ENCODE measurements at places on chromosomes 4 and X.

- no peak for DNase-seq
These were observed 17.3 kb upstream of the TBC1D14 start for GRCh38 chr4:6892190-6892908.

DNA sequence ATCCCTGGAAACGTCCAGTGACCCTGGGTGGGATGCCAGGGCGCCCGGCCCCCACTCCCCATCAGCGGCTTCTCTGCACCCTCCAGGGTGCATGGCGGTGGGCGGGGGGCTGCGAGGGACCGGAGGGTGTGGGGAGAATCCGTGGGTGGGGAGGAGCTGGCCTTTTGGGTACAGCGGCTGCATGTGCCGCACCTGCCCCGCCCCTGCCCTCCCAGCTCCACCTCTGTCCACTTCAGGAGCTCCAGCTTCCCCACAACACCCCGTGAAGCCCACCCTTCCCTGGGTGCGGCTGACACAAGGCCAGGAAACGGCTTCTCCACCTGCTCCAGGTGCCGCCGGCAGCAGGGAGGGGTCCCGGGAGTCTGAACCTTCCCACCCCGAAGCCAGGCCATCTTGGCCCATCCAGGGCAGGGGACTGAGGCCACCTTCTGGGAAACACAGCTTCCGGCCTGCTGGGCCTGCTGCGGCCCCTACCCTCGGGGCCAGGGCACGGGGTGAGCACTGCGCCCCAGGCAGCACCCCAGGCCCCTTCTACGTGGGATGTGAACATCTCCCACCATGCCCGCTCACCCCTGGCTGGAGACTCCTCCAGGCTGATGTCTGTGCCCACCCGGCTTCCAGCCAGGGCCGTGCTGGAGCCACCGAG lies 34.6 kb downstream of the CPLX1 start:
- no peak for DNase-seq

DNA sequence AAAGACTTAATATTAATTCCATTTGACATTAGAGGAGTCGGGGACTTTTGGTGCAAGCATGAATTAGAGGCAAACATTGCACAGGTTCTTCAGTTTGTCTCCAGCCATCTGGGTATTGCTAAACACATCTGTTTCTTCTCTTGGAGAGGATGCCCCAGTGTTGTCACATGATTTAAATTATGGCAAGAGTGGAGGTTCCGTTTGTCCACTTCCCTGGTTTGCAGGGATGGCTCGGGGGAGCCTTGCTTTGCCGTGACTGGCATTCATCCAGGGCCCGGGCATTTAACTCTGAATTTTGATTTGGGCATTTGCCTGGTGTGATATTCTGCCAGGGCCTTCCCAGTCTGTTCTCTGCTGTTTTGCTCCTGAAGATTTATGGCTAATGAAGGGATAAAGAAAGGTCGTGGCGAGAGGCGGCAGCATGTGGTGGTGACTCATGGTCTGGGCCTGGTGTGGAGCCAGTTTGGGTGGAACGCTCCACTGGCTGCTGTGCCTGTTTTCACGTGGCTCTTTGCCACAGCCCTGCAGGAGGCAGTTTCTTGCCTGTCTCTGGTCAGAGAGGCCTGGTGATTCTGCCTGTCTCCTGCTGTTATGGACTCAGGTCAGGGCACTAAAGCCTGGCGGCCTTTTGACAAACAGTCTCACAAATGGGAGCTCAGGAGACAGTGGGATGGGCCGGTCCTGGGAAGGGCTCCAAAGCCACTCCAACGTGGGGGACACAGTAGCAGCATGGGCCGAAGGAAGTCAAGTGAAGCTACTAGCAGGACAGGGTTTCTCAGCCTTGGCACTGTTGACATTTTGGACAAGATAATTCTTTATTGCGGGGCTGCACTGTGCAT lies 99.4 kb upstream of the PGRMC2 start:
- peak; percentile 91 for DNase-seq

GRCh38 chrX:152824841-152825374 lies 5.6 kb downstream of the CETN2 start:
- DNase-seq: no peak

DNA sequence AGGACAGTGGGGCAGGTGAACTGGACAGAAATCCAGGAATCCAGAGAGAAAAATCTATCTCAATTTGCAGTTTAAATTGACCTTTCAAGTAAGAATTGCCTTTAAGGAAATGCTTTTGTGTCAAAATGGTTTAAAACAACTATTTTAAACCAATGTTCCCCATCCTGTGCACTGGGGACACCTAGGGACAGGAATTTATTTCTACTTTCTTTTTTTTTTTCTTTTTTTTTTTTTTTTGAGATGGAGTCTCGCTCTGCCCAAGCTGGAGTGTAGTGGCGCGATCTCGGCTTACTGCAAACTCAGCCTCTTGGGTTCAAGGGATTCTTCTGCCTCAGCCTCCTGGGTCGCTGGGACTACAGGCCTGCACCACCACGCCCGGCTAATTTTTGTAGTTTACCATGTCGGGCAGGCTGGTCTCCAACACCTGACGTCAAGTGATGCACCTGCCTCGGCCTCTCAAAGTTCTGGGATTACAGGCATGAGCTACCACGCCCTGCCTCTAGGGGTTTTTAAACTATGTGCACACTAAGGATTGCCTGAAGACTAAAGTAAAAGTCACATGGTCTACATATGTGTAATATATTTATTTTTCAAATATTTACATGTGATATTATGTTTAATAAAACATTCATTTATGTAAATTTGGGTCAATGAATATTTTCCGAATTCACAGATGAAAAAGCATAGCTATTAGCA lies 1213.4 kb downstream of the STIM2 start:
- DNase-seq: no peak

DNA sequence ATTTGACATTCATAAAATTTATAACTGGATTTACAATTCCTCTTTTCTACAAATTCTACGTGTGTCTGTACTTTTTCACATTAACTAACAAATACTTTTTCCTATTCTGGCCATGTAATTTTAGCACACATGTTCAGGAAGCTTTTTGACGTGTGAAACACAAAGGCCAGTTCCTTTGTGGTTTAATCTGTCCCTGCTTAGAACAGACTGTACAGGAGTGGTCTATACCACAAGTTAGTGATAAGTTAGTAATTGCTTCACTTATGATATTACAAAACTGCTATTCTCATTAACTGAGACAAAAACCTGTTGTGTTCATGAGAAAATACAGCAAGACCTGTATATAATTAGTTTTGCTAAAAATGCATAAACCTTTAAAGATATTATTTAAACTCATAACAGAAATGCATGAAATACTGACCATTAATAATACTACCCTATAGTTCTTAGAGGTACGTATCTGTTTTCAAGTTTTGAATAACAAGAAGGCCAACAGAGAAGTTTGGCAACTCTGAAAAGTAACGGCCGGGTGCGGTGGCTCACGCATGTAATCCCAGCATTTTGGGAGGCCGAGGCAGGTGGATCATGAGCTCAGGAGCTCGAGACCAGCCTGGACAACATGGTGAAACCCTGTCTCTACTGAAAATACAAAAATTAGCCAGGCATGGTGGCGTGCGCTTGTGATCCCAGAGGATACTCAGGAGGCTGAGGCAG lies 13.7 kb upstream of the AREG start:
- no peak for DNase-seq

GRCh38 chrX:108156082-108156481 lies 64.5 kb downstream of the ATG4A start:
- no peak for DNase-seq

Measured in fibroblast of skin of left biceps (primary cell).